ENCODE measurements at places on chromosomes 4 and X.

DNA sequence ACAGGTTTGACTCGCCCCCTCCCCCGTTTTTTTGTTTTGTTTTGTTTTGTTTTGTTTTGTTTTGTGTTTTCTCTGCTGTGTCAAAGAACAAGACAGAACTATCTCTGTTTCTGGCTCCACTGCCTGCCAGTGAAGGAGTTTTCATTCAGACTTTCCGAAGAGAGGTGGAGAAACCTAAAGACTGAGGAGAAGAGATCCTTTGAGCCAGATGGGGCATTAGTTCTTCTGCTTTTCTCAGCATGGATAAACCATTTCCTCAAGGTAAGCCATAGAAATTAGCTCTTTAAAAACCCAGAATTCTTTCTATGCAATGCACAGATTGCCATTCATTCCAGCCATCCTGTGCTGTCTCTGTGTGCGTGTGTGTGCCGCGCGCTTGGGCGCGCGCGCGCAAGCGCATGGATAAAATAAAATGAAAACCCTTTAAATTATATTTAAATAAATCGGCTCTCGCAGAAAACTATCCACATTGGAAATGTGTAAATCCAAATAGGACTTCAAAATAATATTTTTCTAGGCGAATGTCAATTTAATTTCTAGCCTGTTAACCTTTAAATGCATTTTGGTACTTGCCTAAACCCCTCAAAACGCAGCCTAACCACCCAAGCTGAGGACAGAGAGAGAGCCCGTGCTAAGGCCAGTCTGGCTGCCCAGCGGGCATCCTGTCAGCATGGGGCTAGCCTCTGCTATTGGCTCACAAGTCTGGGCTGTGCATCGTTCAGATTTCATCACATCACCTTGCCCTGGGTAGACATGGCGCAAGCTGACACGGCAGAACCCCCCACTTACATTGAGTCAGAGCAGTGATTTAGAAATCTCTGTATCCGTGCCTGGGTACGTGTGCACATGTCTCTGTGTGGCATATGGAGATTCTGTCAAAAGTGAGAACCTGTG is 113.0 kb upstream of the VAMP7 start:
- DNase-seq = peak; percentile 58

- DNase-seq = peak; percentile 73
Measured at GRCh38 chr4:138037696-138038095, 204.5 kb downstream of the SLC7A11 start.

- DNase-seq = no peak
Measured at GRCh38 chr4:151206241-151207005, 70.5 kb upstream of the PRSS48 start.

DNA sequence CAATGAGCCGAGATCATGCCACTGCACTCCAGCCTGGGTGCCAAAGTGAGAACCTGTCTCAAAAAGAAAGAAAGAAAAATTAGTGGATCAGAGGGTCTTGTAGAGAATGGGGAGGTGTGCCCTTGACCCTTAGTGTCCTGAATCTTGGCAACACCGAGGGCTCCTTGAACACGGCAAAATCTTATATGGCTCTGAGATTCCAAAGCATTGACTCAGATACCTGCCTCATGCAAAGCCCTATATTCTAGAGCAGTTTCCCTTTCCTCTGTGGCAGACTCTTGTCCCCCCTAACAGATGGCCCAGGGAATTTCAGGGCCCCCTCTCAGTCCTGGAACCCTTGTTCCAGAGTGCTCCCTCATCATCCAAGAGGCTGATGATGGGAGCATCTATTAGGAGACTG is 6.8 kb downstream of the CLDN2 start:
- DNase-seq = no peak

DNA sequence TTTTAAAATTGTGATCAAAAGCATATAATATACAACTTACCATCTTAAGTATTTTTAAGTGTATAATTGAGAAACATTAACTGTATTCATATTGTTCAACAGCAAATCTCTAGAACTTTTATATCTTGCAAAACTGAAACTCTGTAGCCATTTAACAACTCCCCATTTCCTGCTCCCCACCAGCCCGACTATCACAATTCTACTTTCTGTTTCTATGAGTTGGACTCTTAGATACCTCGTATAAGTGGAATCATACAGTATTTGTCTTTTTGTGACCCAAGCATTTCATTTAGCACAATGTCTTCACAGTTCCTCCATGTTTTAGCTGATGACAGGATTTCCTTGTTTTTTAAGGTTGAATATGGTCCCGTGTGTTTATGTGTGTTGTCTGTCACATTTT is 106.0 kb downstream of the LRBA start:
- no peak for DNase-seq

Data from iris pigment epithelial cell (primary cell).